Prostate gland (tissue), 2 donors: ENCODE measurements at places on chromosomes 5 and 9. TPM values are rescaled to one million over a fixed set of nuclear protein-coding genes. Genes with fewer than 3 reads are reported as not detected.

The OR1J2 gene
- not detected for total RNA-seq

The MOB3B gene
- 3.1 TPM for total RNA-seq

The OCLN gene
- 20.2 TPM for total RNA-seq

The SLC1A3 gene
- total RNA-seq = 12.7 TPM

The SUSD3 gene
- total RNA-seq = 471 TPM

The SEMA4D gene
- total RNA-seq = 17.1 TPM

The ST8SIA4 gene
- 0.82 TPM for total RNA-seq

The DNAJC18 gene
- total RNA-seq = 11.5 TPM

The CARTPT gene
- total RNA-seq = 5.9 TPM

DNA sequence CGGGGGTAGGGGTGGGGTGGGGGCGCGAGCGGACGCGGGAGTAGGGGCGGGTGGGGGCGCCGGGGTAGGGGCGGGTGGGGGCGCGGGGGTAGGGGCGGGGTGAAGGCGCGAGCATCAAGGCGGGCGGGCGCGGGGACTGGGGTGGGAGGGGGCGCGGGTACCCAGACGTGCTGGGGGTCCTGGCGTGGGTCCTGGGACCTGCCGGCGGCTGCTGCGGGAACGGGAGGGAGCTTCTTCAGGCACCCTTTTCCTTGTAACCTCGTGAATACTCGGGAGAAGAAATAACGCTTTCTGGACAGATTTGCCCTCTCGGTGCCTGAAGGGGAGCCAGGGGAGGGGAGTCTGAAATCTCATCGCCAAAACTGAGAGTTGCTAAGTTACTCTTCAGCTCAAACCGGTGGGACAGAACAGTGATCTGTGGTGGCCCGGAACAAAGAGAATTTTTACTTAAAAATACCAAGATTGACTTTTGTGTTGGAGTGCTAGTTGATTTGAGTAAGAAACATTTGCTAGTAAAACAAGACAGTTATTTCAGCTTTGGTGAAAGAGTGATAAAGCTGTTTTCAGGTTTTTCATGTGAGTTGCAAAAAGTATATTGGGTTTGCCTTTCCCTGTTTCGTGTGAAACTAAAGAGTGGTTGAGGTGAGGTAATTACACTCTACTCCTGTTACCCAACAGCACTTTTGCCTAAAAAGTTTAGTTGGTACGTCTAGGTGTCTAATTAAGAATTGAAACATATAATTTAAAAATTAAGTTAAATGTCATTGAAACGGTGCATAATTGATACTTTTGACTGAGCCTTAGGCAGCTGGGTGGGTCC lies 643 bp downstream of the PLEKHG4B start:
- peak overlapping the region; percentile 57 for H3K4me3 ChIP-seq
- H3K27me3 ChIP-seq = no peaks in the 10 kb centered on the region
- H3K4me1 ChIP-seq = no peaks in the 10 kb centered on the region
- no peaks in the 10 kb centered on the region for H3K36me3 ChIP-seq
- no peak for DNase-seq
- H3K27ac ChIP-seq = no peak overlapping the region

GRCh38 chr5:91219091-91219802 lies 163.9 kb downstream of the ARRDC3 start:
- H3K4me3 ChIP-seq = no peak overlapping the region
- DNase-seq = peak; percentile 62
- H3K27me3 ChIP-seq = no peaks in the 10 kb centered on the region
- H3K4me1 ChIP-seq = no peaks in the 10 kb centered on the region
- H3K36me3 ChIP-seq = no peaks in the 10 kb centered on the region

GRCh38 chr5:139768807-139769465 lies 26.7 kb upstream of the PSD2 start:
- no peak overlapping the region for H3K4me3 ChIP-seq
- DNase-seq = no peak
- peaks cover 6% of the 10 kb centered on the region for H3K27me3 ChIP-seq
- H3K27ac ChIP-seq = no peak overlapping the region
- no peaks in the 10 kb centered on the region for H3K36me3 ChIP-seq

GRCh38 chr9:105275938-105276337 lies 31.5 kb downstream of the SLC44A1 start:
- no peaks in the 10 kb centered on the region for H3K27me3 ChIP-seq
- H3K36me3 ChIP-seq = no peaks in the 10 kb centered on the region
- no peak overlapping the region for H3K27ac ChIP-seq
- H3K4me1 ChIP-seq = no peaks in the 10 kb centered on the region

DNA sequence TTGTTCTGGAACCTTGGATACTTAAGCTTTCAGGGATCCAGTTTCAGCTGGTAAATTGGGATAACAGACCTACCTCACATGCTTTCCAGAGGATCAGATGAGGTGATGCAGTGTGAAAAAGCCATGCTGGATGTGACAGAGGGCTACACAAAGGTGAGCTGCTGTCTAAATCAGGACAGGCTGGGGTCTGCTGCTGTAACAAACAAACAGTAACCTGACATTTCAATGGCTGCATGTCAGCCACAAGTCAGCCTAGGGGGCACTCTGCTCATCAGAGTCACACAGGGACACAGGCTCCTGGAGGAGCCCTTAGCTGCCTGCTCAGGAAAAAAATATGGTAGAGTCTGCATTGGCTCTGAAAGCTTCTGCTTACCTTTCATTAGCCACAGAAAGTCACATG lies 66.7 kb upstream of the EGFLAM start:
- no peak for DNase-seq
- H3K4me3 ChIP-seq = no peak overlapping the region
- H3K36me3 ChIP-seq = no peaks in the 10 kb centered on the region
- no peaks in the 10 kb centered on the region for H3K4me1 ChIP-seq

DNA sequence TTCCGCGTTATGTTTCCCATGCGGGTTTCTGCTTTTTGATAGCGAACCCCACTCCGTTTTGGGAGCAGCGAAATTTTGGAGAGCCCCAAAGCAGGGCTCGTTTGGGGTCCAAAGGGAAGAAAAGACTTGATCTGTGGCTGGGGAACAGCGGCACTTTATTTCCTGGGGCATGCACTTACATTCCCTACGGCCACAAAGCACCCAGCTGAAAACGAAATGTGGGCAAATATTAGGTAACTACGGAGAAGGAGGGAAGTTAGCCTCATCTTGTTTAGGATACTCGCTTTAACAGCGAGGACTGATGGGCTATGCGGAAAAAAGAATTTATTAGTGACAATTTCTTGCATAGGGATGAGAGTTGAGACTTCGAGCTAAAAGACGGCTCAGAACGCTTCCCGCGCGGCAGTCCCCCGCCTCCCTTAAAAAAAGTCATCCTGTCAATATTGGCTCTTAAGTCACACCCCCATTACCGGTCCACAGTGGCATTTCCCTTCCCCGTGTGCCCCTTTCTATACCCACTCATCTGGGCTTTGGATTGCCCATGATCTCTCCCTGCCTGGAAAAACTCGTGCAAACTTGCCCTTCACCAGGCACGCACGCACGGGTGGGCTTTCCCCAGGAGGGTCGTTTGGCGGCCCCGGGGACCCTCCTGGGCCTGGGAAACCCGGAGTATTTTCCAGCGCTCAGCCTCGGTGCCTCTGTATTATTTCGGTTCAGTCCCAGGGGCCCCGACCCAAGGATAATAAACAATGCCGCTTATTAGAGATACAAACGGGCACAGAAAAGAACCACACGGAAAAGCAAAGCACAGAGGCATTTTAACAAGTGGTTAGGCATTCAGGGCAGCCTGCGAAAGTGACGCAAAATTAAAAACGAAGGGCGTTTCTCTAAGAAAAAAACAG lies 35.8 kb upstream of the NFIB start:
- peak overlapping the region; percentile 81 for H3K27ac ChIP-seq
- no peaks in the 10 kb centered on the region for H3K4me1 ChIP-seq
- no peaks in the 10 kb centered on the region for H3K27me3 ChIP-seq
- peak overlapping the region; percentile 33 for H3K4me3 ChIP-seq
- no peaks in the 10 kb centered on the region for H3K36me3 ChIP-seq

GRCh38 chr9:16150501-16150900 lies 597.7 kb downstream of the CCDC171 start:
- H3K36me3 ChIP-seq = no peaks in the 10 kb centered on the region
- no peak overlapping the region for H3K27ac ChIP-seq
- no peak overlapping the region for H3K4me3 ChIP-seq
- H3K4me1 ChIP-seq = no peaks in the 10 kb centered on the region
- no peaks in the 10 kb centered on the region for H3K27me3 ChIP-seq

- H3K27me3 ChIP-seq = no peaks in the 10 kb centered on the region
- no peaks in the 10 kb centered on the region for H3K36me3 ChIP-seq
- H3K27ac ChIP-seq = no peak overlapping the region
- peaks cover under 1% of the 10 kb centered on the region for H3K4me1 ChIP-seq
- H3K4me3 ChIP-seq = no peak overlapping the region
- DNase-seq = no peak
Measured at GRCh38 chr9:109121232-109121796, 1.6 kb upstream of the TMEM245 start.

- no peak overlapping the region for H3K4me3 ChIP-seq
- H3K27me3 ChIP-seq = no peaks in the 10 kb centered on the region
- no peak overlapping the region for H3K27ac ChIP-seq
- no peak for DNase-seq
- H3K36me3 ChIP-seq = no peaks in the 10 kb centered on the region
Measured at GRCh38 chr9:78479441-78479840, 182.5 kb downstream of the PSAT1 start.

- no peak overlapping the region for H3K27ac ChIP-seq
- H3K4me3 ChIP-seq = no peak overlapping the region
- no peaks in the 10 kb centered on the region for H3K27me3 ChIP-seq
- no peak for DNase-seq
- H3K4me1 ChIP-seq = no peaks in the 10 kb centered on the region
Measured at GRCh38 chr5:1975898-1976765, 93.4 kb upstream of the IRX4 start.

- no peak overlapping the region for H3K27ac ChIP-seq
- DNase-seq = no peak
- H3K4me1 ChIP-seq = no peaks in the 10 kb centered on the region
- no peak overlapping the region for H3K4me3 ChIP-seq
- H3K27me3 ChIP-seq = no peaks in the 10 kb centered on the region
Measured at GRCh38 chr9:115672477-115673316, 480.9 kb upstream of the PAPPA start.

DNA sequence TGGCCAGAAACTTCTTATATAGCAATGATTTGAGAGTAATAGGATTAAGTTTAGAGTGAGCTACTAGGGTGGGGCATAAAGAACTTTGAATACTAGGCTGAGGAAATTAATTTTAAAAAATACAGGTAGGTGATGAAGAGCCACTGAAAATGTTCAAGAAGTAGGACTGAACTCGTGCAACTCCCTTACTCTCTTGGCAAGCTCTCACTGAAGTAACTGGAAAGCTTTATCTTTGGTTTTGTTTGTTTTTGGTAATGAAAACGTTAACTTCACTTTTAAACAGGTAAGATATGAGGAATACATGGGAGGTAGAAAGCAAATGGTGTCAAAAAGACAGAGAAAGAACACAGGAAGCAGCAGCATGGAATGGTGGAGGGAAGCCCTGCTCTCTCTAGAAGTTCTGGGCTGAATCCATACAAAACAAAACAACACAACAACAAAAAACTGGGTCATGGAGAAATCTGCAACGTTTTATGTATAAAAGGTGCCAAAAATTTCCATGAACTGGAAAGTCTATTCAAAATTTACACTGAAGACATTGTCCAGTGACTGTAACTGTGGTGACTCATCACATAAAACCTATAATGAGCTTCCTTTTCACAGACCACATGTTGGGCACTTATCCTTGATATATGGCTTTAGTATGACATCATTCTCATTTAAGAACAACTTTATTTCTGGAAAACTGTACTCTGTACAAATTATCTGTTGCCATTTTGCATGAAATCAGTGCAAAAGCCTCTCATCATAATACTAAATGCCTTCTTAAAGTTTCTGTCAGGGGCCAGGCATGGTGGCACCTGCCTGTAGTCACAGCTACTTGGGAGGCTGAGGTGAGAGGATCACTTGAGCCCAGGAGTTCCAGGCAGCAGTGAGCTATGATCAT lies 91.2 kb upstream of the CHD1 start:
- no peak overlapping the region for H3K4me3 ChIP-seq
- no peaks in the 10 kb centered on the region for H3K27me3 ChIP-seq
- no peak overlapping the region for H3K27ac ChIP-seq
- H3K36me3 ChIP-seq = no peaks in the 10 kb centered on the region
- no peaks in the 10 kb centered on the region for H3K4me1 ChIP-seq
- no peak for DNase-seq

DNA sequence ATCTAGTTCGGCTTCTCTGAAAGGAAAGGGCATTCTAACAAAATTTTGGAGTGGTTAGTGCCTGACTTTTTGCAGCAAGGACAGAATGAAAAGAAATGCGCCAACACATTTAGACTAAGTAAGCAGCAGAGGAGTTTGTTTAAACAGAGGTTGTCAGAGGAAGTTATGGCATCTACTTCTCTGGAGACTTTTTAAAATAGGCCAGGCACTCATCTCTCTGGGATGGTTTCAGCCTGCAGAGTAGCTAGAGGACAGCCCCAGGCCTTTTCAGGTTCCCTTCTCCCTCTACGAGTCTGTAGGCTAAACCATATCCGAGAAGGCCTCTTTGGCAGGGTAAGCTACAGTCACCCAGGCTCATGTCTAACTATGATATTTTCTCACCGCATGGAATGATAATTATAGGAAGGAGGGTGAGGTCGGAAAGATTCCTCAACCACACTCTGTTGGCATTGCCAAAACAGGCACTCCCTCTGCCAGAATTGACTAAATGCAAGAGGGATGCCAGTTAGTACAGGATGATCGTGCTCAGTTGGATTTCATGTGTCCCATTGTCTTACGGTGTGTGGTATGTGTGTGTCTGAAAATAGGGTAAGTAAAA lies 1.4 kb upstream of the CTXN3 start:
- DNase-seq = no peak
- no peak overlapping the region for H3K4me3 ChIP-seq
- peaks cover 4% of the 10 kb centered on the region for H3K4me1 ChIP-seq
- no peaks in the 10 kb centered on the region for H3K36me3 ChIP-seq
- no peak overlapping the region for H3K27ac ChIP-seq
- no peaks in the 10 kb centered on the region for H3K27me3 ChIP-seq

GRCh38 chr9:32873131-32873530 lies 89.8 kb downstream of the TMEM215 start:
- no peak for DNase-seq
- H3K4me1 ChIP-seq = no peaks in the 10 kb centered on the region
- no peaks in the 10 kb centered on the region for H3K27me3 ChIP-seq
- no peak overlapping the region for H3K4me3 ChIP-seq
- H3K36me3 ChIP-seq = no peaks in the 10 kb centered on the region
